ENCODE measurements at places on chromosomes 12 and 14. TPM values are rescaled to one million over a fixed set of nuclear protein-coding genes. Genes with fewer than 3 reads are reported as not detected.

TMEM52B gene
- total RNA-seq = 0.11 TPM

- no peak for DNase-seq
These were observed 12.8 kb upstream of the ZDHHC22 start for GRCh38 chr14:77154421-77154820.

DNA sequence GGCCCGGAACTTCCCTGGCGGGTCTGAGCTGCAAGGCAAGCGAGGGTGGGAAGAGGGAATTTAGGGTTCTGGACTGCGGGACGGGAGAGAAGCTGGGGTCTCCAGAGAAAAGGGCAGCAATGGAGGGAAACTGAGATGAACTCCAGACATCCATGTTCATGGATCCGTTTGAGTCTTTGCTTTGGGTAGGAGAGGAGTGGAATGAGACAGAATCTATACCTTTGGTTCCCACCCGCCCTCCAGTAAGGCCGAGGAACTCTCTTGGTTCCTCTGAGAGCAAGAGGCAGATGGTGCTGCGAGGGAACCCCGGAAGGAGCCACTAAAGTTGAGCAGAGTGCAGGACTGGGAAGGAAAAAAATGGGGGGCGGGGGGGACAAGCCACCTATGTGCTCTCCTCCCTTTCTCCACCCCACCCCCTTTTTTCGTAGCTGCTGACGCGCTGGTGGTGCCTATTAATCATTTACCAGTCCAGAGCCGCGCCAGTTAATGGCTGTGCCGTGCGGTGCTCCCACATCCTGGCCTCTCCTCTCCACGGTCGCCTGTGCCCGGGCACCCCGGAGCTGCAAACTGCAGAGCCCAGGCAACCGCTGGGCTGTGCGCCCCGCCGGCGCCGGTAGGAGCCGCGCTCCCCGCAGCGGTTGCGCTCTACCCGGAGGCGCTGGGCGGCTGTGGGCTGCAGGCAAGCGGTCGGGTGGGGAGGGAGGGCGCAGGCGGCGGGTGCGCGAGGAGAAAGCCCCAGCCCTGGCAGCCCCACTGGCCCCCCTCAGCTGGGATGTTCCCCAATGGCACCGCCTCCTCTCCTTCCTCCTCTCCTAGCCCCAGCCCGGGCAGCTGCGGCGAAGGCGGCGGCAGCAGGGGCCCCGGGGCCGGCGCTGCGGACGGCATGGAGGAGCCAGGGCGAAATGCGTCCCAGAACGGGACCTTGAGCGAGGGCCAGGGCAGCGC lies 1.2 kb downstream of the SSTR1 start:
- no peak for DNase-seq

DNA sequence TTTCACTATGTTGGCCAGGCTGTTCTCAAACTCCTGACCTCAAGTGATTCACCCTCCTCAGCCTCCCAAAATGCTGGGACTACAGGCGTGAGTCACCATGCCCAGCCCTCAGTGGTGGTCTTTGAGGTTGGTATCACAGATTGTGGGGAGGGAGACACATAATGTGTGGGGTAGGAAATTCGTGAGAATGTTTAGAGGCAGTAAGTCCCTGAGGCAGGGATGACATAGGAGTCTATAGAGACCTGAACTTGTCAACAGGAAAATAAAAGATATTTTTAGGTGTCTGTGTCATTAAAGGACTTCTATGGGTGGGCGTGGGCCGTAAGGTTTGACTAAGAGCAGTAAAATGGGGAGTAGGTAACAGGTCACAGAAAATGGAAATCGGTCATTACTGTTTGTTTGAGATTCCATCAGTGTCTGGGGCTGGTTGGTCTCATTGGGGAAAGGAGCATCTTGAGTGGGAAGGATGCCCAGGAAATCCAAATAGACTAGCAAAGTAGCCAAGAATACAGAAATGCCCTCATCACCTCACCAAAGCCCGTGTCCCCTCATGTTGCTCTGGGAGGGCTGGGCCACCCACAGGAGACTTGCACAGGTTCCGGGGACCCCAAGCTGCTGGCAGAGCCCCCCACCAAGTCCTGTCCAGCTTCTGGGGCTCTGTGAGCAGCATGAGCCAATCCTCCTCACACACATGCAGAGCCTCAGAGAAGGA lies 63.6 kb upstream of the BCL2L14 start:
- DNase-seq = no peak

DNA sequence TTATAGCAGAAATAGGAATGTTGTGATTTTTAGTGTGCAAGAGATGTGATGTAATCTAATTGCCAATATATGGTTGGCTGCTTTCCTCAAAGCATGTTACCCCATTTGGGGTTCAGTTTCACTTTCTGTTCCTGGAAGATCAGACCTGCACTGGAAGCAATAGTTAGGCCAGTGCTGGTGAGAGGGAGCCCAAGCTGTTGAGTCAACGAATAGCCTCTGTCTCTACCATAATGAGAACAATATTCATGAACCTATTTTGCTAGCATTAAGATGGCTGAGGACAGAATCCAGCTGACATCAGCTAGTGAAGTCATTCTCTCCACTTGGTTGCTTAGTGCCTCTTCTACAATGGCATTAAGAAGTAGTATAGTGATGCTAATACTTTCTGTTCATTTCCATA lies 379.9 kb upstream of the DCN start:
- no peak for DNase-seq

DNA sequence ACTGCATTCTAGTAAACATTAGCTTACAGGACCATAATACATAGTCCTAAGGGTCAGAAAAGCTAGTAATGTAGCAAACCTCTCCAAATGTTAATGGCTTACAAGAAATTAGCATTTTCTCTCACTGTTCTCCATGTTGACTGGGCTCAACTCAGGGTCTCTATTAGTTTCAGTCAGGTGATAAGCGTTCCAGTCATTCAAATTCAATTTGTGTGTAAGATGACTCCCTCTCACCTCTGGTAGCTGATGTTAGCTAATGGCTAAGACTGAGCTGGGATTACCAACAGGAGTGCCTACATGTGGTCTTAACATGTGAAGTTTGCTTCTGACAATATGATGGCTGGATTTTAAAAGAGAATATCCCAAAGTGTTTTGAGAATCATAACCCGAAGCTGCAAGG lies 630.5 kb upstream of the USP15 start:
- DNase-seq = no peak

HNRNPC gene
- total RNA-seq = 504 TPM

PLA2G1B gene
- 0.90 TPM for total RNA-seq

DNA sequence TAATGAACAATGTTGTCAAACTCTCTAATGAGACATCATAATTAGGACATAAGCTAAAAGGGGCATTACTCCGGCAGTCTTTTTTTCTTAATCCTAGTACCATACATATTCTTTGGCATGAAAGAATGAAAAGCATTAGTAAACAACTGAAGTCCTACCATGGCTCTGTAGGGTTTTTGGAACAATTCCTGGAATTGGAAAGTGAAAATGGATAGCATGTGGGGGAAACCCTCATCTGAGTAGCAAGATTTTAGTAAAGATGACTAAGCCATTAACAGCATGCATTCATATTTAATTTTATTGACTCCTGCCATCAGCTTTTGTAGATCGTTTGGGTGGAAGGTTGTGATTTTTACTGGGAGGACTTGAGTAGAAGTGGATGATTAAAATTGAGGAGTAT lies 216.2 kb upstream of the PDZRN4 start:
- DNase-seq = no peak

DNA sequence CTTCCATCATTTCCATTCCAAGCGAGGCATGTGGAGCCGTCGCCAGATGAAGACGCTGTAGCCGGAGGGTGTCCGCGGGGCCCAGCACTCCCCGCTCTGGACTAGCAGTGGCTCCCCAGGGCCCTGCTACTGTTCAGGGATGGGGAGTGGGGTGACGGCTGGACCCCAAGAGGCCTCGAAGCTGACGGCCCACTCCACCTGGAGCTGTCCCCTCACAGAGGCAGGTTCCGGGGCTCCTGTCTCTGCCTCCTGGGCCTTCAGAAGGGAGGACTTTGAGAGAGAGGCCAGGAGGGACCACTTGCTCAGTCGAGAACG lies 101.6 kb downstream of the B4GALNT3 start:
- DNase-seq = no peak

GRCh38 chr12:129788506-129789084 lies 115.2 kb downstream of the TMEM132D start:
- no peak for DNase-seq

DNA sequence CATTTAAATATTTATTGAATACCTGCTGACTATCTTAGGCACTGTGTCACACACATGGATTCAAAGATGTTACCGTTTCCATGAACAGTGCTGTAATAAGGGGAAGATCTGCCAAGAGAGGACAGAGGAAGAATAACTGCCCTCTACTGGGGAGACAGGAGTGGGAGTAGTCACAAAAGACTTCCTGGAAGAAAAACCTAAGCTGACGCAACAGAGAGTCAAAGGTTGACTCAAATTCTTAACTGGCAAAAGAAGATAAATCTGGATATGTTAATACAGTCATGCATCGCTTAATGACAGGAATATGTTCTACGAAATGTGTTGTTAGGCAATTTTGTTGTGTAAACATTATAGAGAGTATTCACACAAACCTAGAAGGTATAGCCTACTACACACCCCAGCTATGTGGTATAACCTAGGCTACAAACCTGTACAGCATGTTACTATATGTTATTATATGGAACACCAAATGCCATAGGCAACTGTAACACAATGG lies 51.5 kb downstream of the DCAF5 start:
- DNase-seq = no peak

DNA sequence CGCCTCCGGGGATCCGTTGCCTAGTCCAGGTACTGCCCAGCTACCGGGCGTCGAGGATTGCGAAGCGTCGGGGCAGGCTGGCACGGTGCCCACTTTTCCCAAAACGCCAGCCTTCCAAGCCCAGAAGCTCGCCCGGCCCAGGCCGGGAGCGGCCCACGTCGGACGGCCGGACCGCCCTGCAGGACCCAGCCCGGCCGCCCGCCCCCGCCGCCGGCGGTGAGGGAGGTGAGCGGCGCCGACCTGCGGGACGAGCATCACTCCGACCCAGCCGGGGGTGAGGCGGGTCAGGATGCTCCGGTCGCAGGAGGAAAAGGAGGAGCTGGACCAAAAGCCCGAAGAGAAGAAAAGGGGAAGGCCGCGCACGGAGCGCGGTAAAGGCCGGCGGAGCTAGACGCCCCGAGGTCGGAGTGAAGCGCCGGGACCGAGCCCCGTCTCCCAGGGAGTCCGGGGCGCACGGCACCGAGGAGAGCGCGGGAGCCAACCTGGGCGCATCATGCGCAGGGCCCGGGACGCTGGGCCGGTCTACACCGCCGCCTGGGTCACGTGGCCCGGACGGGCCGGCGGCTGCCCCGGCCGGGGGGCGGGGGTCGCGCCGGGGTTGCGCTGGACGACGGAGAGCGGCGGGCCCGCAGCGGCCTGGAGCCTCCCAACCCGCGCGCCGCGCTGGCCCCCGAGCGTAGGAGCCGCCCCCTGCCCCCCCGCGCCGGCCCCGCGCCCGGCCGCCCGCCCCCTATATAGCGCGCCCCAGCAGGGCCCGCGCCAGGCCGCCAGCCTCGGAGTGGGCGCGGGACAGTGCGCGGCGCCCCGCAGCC lies at the start of gene AQP5:
AQP5 (plus strand) TSS at position 762 of the 812 bp plus-strand sequence. CDS start 146 bp downstream, outside the sequence.
- DNase-seq = no peak

- DNase-seq = no peak
These were observed 93.8 kb downstream of the PTPRB start for GRCh38 chr12:70543444-70543843.

CCDC197 gene
- not detected for total RNA-seq

DNA sequence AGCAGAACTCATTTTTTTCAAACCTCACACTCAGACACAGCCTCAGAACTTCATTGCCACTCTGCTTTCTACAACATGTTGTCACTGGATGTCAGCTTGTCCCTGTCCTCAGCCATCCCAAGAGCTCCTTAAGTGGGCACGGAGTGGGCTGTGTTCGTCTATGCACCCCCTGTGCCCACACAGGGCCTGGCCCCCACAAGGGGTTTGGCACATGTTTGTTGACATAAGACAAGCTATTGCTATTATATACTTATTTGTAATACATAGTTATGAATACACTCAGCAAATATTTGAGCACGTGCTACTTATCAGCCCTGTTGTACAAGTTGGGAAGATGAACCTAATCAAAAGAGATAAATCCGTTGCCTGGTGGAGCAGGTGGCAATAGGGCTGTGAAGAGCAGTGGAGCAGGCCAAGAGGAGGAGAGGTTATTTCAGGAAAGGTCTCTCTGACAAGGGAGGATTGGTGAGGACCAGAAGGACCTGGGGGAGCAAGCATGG lies 4.3 kb upstream of the BDKRB1 start:
- DNase-seq = no peak

- no peak for DNase-seq
These were observed 123.3 kb downstream of the SLC38A6 start for GRCh38 chr14:61104358-61104757.

NAV3 gene
- 97.2 TPM for total RNA-seq

DNA sequence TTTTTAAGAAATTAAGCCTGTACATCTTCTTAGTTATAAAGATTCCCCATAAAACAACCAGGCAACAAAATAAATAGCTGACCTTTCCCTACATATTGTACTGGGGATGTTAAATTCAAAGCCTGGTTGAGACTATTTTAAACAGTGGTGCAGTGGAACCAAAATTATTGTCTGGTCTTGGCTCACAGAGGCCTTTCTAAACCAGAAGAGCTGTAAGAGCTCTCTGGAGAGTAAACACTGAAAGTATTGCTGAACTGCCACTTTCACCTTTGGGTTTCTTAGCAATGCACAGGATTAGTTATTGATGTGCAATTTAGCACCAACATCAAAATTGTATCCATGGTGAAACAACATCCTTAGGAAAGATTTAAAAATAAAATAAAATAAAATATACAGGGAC lies 20.6 kb downstream of the RACGAP1 start:
- no peak for DNase-seq

GRCh38 chr12:56158926-56159461 lies 835 bp downstream of the MYL6 start:
- peak; percentile 26 for DNase-seq

- DNase-seq = no peak
These were observed 21.2 kb upstream of the ELK3 start for GRCh38 chr12:96172981-96173380.

- no peak for DNase-seq
These were observed 254.7 kb downstream of the ADGRD1 start for GRCh38 chr12:131208425-131208824.

ANKS1B gene
- total RNA-seq = 43.7 TPM

DNA sequence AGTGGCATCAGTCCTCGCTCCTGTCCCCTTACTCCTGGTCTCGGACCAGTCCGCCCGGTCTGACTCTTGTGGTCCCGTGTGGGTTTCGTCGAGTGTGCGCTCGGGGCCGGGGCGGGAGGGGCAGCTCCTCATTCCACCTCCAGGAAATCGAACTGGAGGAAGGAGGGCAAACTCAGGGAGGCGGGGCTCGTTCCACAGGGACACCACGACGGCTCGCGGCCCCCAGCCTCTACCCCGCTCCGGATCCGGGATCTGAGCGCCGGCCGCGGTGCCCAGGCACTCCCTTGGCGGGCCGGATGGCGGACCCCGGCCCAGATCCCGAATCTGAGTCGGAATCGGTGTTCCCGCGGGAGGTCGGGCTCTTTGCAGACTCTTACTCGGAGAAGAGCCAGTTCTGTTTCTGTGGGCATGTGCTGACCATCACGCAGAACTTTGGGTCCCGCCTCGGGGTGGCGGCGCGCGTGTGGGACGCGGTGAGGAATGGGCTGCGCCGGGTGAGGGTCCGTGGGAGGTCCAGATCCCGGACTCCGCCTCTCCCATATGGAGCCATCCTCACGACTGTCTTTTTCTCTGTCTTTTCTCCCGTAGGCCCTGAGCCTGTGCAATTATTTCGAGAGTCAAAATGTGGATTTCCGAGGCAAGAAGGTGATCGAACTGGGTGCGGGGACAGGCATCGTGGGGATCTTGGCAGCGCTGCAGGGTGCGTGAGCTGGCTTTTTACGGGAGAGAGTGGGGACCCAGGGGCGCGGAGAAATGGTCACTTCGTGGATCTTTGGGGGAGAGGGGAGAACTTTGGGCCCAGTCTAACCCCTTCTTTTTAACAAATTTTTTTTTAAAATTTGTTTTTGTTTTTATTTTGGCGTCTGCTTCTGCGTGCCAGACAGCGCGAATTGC lies at the start of gene EEF1AKMT3:
EEF1AKMT3 (plus strand) TSS at position 186 of the 894 bp plus-strand sequence; CDS start at position 297, 111 bp downstream.
- no peak for DNase-seq

CEP170B gene
- total RNA-seq = 4.9 TPM
